Islet precursor cell (in vitro differentiated cells): ENCODE measurements at places on chromosomes 11 and 22.
A peak's percentile ranks its signal among the peaks of the same experiment; 100 is the strongest.

DNA sequence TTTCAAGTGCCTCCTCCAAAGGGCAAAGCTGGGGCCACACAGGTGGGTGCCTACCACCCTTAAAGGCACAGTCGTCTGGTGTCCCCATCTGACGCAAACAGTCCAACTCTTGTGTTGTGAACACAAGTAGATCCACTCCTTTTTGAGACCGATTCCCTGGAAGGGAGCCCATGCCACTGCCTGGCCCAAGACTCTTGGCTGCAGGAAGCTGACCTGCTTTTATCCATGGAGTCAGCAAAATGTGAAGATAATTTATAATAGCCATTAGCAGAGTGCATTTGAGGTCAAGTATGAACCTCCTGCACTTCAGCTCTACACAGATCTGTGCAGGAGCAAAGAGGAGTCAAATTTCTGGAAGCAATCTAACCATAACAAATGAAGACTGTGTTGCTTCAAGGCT, 68.5 kb downstream of the ADM start:
- DNase-seq: no peak

GRCh38 chr11:128210148-128210940, 377.0 kb downstream of the ETS1 start:
- DNase-seq: peak; percentile 95

- DNase-seq: peak; percentile 80
Observed at GRCh38 chr11:47980907-47981621, 705 bp downstream of the PTPRJ start.

- DNase-seq: peak; percentile 73
Observed at GRCh38 chr22:27462190-27462589, 339.4 kb downstream of the MN1 start.

DNA sequence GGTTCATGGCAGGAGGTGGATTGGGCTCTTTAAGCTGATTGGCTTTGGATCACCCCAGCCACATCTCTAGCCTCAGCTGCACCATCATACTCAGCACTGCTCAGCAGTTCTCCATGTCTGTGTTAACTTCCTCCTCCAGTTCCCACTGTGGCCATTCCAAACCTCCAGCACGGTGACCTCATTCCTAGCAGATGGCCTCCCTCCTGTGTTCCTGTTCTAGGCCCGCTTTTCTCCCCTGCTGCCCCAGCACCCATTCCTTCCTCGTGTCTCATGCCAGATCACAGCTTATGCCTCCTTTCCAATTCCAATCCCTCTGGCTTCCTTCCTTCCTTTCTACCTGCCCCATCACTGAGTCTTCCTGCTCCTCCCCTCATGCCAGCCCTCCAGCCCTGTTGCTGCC, 96.1 kb downstream of the MICAL2 start:
- no peak for DNase-seq

- peak; percentile 77 for DNase-seq
Observed at GRCh38 chr22:41092023-41092817, at the start of gene EP300. TSS of gene EP300 (plus strand) at chr22:41092592. CDS start at chr22:41093005, 413 bp downstream.

DNA sequence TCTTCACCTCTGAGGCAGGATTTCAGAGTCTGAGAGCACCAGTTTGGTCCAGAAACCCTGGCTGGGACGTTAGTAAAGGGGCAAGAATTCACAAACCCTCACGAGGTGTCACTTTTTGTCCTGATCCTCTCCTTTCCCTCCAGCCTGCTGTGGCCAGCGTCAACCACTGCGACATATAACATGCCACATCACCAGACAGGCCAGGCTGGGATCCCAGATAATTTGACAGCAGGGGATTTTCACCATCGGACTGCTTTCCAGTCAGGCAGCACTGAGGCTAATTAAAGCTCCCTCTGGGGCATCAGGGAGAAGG, 36.8 kb upstream of the RBFOX2 start:
- no peak for DNase-seq

GRCh38 chr11:50187220-50187619, 154.5 kb downstream of the OR4C45 start:
- no peak for DNase-seq

- DNase-seq: no peak
Observed at GRCh38 chr11:25927411-25927953, 404.4 kb upstream of the ANO3 start.

GRCh38 chr11:86158704-86159580, 85.6 kb upstream of the EED start:
- no peak for DNase-seq

GRCh38 chr11:130592056-130592455, 143.6 kb downstream of the ADAMTS15 start:
- no peak for DNase-seq

DNA sequence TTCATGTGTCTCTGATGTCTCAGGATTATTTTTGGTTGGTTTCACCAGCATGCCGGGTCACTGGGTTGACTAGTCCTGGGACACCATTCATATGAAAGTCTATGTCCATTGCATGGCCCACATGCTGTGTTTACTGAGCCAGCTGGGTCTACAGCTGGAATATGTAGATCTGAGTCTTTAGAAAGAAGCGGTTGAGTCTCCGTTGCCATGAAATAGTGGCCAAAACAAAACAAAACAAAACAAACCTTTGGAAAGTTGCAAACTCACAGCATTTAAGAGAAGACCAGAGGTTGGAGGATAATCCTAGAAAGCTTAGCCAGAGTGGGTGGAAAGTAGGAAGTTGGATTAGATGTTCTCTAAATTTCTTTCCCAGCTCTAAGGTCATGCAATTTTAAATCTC, 191.8 kb upstream of the NTM start:
- DNase-seq: no peak

GRCh38 chr11:116563028-116563711, 209.6 kb downstream of the BUD13 start:
- DNase-seq: peak; percentile 68

- no peak for DNase-seq
Observed at GRCh38 chr11:66126064-66126463, 56.0 kb downstream of the PACS1 start.

DNA sequence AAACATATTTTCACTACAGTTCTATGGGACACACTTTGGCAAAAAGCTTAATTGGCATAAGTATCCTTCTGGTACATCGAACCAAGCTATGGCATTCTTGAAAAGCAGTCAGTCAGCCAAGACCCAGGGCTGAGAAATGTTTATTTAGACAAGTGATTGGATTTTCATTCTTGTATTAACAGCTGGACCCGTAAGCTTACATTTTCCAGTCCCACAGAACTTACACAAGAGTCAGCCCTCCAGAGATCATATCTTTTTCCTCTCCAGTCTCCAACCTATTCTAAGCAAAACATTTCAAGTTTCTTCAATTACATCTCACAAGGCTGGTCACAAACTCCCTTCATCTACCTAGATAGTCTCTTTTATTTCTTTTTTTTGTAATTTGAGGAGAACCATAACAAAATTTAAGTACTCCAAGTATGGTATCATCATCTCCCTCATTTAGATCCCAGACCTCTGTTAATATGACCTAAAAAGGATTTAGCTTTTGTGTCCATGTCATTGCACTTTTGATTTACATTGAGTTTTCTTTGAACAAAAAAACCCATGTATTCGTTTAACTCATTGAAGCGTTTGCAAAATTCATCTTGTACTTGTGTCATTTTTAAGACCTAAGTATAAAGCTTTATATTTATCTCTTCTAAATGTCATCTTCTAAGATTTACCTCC, 67.9 kb upstream of the GRK3 start:
- no peak for DNase-seq

DNA sequence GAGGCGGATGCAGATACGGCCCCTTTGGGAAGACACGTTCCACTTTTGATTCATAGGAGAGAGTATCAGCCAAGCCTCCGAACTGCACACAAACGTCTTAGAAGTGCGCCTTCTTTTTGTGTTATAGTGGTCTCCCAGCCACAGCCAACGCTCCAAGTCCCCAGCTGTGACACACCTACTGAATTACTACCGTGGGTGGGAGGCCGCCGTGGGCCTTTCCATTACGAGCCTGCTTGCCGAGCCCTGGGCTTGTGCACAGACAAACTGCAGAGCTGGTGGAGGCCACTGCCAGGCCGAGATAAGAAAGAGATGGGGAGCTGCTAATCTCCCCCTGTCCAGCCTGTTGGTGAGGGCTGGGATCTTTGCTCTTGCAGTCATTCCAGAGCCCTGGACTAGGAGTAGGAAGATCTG, 761 bp downstream of the HMBS start:
- no peak for DNase-seq

GRCh38 chr11:97883086-97883485, 1137.7 kb upstream of the CNTN5 start:
- DNase-seq: no peak

- DNase-seq: peak; percentile 67
Observed at GRCh38 chr11:11973866-11974265, 34.6 kb downstream of the DKK3 start.

- DNase-seq: no peak
Observed at GRCh38 chr11:69439127-69439526, 42.3 kb upstream of the LINC01488 start.

DNA sequence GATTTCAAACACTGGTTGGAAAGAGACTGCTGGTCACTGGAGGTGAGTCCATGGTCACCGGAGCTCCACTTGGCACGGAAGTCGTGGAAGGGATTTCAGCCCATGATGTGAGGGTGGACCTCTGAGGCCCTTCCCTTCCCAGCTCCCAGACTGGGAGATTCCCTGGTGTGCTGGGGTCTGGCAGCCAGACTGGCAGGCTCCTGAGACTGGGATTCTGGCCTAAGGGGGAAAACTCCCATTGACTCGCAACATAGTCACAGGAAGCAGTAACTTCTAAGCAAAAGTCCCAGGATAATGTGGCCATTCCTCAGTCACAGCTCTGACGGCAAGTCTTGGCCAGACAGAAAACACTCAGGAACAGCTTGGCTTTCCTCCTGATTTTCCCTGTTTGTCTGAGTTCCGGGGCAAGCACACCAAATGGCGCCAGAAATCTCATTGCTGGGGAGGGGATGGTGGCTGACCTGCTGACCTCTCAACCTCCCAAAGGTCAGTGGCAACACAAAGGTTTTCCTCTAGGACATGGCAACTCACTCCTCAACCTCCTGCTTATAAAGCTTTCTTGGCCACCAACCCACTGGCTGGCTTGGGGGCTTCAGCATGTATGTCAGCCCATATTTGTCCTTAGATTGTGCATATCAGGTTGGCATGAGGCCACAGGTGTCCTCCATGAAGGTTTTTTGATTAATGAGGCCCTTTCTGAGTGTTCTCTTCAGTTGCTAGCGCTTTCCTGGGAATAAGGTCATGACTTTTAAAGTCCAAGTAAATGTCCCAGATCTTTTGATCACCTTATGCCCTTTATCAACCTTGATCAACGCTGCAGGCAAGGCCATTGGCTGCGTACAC, 99.5 kb downstream of the CCDC81 start:
- peak; percentile 90 for DNase-seq

GRCh38 chr11:121483805-121484480, 31.2 kb upstream of the SORL1-AS1 start:
- DNase-seq: no peak

- DNase-seq: no peak
Observed at GRCh38 chr11:60788401-60789125, 3.4 kb downstream of the MS4A10 start.

DNA sequence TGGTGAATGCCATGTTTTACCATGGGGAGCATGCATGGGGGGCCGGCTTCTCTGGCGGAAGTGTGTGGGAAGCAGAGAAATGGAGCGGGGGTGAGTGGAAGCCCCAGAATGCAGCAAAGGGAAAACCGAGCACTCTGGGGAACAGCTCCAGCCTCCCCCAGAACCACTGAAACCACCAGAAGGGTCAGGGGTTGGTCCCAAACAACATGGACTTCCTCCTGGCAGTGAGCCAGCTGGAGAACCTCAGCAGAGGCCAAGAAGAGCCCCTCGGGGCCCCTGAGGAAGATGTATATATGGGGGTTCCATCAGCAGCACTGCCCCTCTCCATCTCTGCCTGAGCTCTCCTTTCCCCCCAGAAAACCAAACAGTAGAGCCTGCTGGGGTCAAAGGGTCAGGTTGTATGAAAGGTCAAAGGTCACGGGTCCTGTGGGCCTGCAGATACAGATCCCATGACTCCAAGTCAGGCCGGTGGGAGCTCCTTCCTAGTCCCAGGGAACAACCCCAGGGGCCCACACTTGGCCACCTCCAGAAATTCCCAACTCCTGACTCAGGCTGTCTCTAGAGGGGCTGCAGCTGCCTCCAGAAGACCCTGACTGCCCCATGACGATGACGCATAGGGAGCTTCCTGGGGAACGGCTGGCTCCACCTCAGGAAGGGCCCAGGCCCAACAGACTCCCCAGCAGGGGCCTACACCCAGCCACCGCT, 48.5 kb upstream of the TIMP3 start:
- peak; percentile 79 for DNase-seq

- no peak for DNase-seq
Observed at GRCh38 chr22:41243361-41243760, 2.6 kb upstream of the CHADL start.

DNA sequence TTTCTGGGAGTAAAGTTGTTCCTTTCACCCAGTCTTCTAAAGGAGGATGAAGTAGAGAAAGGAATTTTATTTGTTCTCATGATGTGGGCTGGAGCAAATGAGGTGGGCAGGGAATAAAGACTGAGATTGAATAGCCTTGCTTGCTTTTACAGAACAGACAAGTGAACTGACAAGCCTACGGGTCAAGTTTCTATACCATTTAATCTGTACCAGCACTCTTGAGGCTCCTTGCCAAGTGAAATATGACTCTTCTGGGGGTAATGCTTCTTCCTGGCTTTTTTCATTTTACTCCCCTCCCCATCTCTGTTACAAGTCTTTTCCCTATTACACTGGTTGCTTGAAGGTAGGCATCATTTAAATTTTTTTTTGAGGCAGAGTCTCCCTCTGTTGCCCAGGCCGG, 54.8 kb downstream of the CSTPP1 start:
- no peak for DNase-seq

- no peak for DNase-seq
Observed at GRCh38 chr11:117752071-117752470, 44.9 kb downstream of the DSCAML1 start.

GRCh38 chr11:86396396-86396795, 21.7 kb downstream of the CCDC81 start:
- DNase-seq: no peak

DNA sequence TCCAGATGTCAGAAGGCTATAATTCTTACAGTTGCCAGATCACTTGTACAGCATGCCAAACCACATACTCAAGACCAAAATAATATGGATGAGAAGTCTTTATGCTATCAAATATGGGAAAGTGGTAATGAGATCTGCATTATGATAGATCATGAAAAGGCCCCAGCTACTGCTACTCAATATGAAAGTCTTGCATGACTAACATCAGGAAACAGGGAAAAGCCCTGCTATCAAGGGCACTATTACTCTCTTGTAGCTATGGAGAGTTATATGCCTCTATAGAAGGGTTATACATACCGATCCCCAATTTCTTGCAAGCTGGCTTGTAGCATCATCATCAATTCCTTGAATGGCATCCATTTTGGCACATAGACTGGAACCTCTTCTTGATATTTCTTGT, 30.2 kb upstream of the TMPRSS5 start:
- no peak for DNase-seq

- DNase-seq: no peak
Observed at GRCh38 chr11:96704847-96705246, 315.0 kb downstream of the JRKL start.

GRCh38 chr11:113730887-113731726, 25.0 kb upstream of the TMPRSS5 start:
- peak; percentile 78 for DNase-seq
